ENCODE measurements at places on chromosomes 5 and 9.
A peak's percentile ranks its signal among the peaks of the same experiment; 100 is the strongest.

- no peak for DNase-seq
Measured at GRCh38 chr5:95059636-95060035, 225.3 kb downstream of the MCTP1 start.

GRCh38 chr5:74833537-74834266 is 32.5 kb downstream of the FAM169A start:
- DNase-seq = no peak

- DNase-seq = peak; percentile 17
Measured at GRCh38 chr5:170200876-170201275, 31.9 kb upstream of the C5orf58 start.

- no peak for DNase-seq
Measured at GRCh38 chr9:105158020-105158419, 86.4 kb upstream of the SLC44A1 start.

GRCh38 chr5:120464627-120465435 is 731 bp downstream of the PRR16 start:
- DNase-seq = no peak
